Stimulated activated CD8-positive, alpha-beta memory T cell treated with anti-CD3 and anti-CD28 coated beads, Interleukin-15, amount 100 ng/mL, for 48 hours (primary cell): ENCODE measurements at places on chromosomes 3 and 15.

- DNase-seq, result no peak
Measured at GRCh38 chr3:31065765-31066164, 171.3 kb upstream of the GADL1 start.

- DNase-seq, result no peak
Measured at GRCh38 chr3:25711090-25711489, 46.4 kb upstream of the TOP2B start.

DNA sequence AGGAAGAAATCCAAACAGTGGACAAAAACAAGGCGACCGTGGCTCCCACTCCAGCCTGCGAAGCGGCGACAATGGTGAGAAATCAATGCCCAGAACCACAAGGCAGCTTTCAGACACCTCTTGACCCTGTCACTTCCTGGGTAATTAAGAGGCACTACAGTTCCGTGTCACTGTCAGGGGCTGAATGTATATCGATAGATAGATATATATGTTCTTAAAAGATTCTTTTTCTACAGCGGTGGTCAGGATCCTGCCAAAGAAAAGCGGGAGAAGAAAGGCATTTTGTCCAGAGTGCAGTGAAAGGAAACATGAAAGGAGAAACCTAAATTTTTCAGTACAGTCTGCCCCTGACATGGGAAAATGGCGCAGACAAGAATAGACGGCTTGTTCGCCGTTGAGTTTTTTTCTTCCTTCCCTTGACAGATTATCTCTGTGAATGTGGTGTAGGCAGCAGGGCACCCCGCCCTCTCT lies 56.2 kb upstream of the HES1 start:
- no peak for DNase-seq

DNA sequence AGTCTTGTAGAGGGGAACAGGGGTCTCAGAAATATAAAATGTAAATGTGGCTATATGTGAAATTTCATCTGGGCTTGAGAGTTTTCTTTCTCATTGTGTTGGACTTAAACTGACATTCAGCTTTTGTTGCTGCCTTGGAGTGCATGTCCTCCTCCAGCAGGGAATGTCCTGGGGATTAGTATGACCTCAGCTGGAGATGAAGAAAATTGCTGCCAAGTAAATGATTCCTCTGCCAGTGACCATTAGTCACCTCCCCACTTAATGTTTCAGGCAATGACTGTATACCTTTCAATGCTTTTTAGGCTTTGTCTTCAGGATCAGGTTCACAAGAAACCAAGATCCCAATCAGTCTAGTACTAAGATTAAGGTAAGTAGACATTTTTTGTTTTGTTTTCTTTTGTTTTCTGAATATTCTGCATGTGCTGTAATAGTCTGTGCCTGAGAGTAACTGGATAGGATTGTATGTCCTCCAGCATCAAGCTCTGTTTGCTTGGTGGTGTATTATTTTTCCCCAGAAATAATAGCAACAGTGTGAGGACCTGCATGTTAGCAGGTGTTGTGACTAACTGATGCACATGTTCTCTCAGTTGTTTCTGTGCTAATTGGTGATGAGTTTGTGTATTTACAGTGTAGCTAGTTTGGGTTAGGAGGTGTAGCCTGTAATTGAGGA lies 18.1 kb upstream of the SLC22A13 start:
- DNase-seq, result no peak

GRCh38 chr15:68653801-68654200 lies 75.0 kb downstream of the CORO2B start:
- no peak for DNase-seq

- no peak for DNase-seq
Measured at GRCh38 chr3:43222590-43222989, 63.8 kb upstream of the SNRK start.

DNA sequence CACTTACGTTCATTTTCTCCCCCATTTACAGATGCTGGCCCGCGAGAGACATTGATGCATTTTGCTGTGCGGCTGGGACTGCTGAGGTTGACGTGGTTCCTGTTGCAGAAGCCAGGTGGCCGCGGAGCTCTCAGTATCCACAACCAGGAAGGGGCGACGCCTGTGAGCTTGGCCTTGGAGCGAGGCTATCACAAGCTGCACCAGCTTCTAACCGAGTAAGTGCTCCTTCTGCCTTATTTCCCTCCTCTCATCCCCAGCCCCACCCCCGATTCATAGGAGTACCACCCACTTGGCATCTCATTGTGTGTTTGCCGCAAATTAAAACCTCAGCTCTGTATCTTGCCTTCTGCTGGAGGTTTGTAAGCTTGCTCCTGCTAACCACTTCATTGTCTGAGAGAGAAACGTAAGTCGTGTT lies 163.3 kb downstream of the AKAP13 start:
- DNase-seq, result peak; percentile 13

- DNase-seq, result no peak
Measured at GRCh38 chr3:101902041-101902440, 52.7 kb downstream of the NFKBIZ start.

DNA sequence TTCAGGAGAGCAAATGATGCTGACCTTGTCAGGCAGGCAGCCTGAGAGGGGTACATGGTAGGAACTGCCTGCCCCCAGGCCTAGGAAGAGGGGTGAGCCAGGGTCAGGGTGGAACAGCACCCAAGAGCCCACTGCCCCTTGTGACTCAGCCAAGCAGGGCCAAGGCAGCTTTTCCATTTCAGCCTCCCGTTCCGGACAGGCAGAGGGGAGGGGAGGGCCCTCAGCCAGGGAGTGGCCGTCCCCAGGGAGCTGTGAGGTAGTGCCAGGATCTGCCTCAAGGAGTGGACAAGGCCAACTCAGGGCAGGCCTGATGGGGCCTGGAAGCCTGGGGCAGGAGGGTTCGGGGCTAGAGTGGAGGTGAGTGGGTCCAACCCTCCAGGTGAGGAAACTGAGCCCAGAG lies 5.1 kb upstream of the ANKRD63 start:
- no peak for DNase-seq

DNA sequence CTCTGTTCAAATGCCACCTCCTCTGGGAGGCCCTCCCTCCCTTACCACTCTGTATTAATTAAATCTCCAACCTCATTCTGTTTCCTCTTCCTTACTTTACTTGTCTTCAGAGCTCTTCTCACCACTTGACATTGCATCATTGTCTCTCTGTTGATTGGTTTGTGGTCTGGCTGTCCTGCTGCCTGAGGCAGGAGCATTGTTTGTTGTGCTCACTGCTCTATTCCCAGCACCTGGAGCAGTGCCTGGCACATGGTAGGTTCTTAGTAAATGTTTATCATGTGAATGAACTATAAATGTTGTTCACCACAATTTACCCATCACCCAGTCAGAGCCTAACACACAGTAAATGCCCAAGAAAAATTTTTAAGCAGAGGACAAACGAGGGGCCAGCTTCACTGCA lies 6.7 kb upstream of the BFSP2 start:
- no peak for DNase-seq

DNA sequence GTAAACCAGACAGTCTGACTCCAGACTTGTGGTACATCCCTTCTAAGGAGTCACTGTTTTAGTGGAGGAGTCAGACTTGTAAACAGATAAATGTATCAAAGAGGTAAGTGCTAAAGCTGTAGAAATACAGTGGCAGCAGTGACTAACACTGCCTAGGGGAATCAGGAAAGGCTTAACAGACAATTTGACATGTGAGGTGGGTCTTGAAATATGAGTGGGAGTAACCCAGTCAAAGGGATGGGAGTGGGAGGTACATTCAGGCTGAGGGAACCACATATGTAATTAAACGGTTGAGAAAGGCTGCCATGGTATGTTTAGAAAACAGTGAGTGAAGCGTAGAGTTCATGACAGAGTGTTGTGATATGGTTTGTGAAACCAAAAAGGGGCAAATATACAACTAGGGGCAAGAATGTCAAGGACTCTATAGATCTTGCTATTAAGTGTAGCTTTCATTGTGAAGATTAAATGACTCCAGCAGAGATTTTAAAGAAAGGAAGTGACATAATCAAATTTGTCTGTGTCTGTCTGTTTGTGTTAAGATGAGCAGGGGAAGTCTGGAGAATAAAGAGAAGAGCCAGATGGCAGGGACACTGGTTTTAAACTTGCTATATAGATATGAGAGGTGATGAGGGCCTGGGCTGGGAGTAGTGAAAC lies 11.2 kb upstream of the ALCAM start:
- DNase-seq, result no peak

- no peak for DNase-seq
Measured at GRCh38 chr15:82850731-82851130, 41.3 kb downstream of the WHAMM start.

- no peak for DNase-seq
Measured at GRCh38 chr3:39907981-39908380, 98.6 kb downstream of the MYRIP start.

DNA sequence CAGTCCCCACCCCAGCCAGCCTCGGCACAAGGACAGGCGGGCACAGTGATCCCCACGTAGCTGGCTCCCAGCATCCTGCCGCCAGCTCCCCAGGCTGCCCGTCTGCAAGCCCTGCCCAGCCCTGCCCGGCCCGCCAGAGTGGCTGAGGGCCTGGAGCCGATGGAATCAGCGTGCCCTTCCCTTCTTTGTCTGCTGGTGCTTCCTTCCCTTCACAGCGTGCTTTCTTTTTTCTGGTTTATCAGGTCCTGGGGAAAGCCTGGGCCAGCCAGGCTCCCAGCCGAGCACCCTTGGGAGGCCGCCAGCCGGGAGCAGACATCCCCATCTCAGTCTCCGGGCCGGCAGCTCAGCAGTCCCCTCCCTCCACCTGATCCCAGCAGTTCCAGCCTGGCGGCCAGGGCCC lies 54.7 kb upstream of the SMAD6 start:
- DNase-seq, result no peak

DNA sequence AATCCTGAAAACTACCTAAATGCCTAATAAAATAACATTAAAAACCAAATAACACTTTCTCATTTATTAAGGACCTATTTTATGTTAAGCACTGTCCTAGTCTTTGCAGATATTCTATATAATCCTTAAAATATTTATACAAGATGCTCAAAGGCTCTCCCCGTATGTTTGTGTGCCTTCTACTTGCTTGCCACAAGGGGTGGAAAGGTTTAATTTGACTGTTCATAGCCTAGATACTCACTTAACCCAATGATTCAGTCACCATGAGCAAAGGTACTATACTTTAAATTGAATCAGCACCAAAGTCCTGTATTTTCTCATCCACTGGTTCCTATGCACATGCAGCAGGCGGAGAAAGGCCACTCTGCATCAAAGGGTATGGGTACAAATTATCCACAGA lies 32.0 kb downstream of the LSAMP start:
- DNase-seq, result no peak

- DNase-seq, result no peak
Measured at GRCh38 chr3:75224412-75224811, 439.7 kb upstream of the FRG2C start.

- no peak for DNase-seq
Measured at GRCh38 chr3:151384741-151385174, at the start of gene P2RY12. Gene P2RY12, minus strand, starts transcription at chr3:151384753. Its CDS starts 45,908 bp downstream, at chr3:151338845.

- no peak for DNase-seq
Measured at GRCh38 chr15:81856001-81856633, 189.7 kb downstream of the MEX3B start.

DNA sequence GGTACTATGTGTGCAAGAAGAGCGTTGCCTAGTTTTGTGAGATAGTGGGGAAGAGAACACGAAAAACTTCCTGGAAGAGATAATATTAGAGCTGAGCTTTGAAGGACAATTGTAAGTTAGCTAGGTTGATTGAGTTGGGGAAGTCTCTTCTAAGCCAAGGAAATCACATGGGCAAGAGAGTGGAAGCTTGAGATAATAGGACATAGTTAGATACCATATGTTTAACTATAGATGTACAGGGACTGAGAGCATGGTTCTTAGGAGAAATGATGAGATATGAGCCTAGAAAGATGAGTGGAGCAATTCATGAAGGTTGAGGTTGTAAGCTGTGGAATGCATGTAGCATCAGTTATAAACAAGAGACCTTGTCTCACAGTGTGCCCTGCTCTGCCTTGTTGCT lies 30.1 kb upstream of the AQP9 start:
- DNase-seq, result no peak

DNA sequence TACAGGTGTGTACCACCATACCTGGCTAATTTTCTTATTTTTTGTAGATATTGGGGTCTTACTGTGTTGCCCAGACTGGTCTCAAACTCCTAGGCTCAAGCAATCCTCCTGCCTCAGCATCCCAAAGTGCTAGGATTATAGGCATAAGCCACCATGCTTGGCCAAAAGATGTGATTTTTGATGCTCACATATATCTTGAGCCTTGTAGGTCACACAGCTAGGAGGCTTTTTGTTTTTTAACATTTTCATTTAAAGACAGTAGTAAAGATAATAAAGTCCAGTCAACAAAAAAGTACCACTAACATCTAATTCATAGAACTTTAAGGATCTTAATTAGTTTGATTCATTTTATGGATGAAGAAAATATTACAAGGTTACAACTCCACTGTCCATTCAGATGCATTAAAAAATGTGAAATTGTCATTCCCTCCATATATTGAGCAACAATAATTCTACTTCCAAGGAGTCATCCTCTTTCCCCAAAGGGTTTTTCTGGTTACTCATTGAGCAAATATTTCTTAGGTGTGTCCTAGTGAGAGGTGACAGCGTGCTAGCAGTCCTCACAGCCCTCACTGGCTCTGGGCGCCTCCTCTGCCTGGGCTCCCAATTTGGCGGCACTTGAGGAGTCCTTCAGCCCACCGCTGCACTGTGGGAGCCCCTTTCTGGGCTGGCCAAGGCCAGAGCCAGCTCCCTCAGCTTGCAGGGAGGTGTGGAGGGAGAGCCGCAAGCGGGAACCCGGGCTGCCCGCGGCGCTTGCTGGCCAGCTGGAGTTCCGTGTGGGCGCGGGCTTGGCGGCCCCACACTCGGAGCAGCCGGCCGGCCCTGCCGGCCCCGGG lies 8.3 kb upstream of the TASOR start:
- no peak for DNase-seq

GRCh38 chr3:100426067-100426682 lies 24.8 kb downstream of the LNP1 start:
- no peak for DNase-seq

DNA sequence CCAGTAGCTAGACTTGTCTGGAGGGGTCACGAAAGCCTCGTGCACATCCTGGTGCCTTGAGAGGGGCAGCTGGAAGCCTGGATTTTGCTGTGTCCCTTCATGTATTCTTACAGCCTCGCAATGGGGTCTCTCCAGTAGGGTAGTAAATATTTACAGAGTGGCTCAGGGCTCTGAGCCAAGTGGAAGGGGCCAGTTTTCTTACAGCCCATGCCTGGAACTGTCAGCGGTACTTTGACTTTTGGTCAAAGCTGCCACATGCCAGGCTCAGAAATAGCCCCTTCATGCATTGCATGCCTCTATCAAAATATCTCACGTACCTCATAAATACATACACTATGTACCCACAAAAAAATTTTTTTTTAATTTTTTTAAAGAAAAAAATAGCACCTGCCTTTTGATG lies 119.2 kb downstream of the OSBPL10 start:
- no peak for DNase-seq

DNA sequence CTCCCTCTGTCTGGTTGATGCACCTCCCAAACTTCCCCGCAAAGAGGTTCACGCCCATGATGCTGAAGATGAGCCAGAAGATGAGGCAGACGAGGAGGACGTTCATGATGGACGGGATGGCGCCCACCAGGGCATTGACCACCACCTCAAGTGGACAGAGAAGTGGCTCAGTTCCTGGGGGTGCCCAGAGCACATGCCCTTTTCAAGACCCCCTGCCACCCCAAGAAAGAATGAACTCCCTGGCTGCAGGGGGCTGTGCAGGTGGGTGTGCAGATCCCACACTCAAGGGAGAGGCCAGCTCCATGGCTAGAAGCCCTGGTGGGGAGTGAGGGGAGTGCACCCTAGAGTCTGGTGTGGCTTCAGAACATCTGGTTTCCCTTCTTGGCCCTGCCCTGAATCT lies 64.1 kb downstream of the EXOG start:
- DNase-seq, result no peak
